Stimulated activated CD4-positive, alpha-beta T cell treated with anti-CD3 and anti-CD28 coated beads, Interleukin-15, amount 100 ng/mL, for 48 hours (primary cell): ENCODE measurements at places on chromosomes 11 and 22.

GRCh38 chr22:27842201-27842600 lies 40.6 kb upstream of the MN1 start:
- DNase-seq, result no peak

DNA sequence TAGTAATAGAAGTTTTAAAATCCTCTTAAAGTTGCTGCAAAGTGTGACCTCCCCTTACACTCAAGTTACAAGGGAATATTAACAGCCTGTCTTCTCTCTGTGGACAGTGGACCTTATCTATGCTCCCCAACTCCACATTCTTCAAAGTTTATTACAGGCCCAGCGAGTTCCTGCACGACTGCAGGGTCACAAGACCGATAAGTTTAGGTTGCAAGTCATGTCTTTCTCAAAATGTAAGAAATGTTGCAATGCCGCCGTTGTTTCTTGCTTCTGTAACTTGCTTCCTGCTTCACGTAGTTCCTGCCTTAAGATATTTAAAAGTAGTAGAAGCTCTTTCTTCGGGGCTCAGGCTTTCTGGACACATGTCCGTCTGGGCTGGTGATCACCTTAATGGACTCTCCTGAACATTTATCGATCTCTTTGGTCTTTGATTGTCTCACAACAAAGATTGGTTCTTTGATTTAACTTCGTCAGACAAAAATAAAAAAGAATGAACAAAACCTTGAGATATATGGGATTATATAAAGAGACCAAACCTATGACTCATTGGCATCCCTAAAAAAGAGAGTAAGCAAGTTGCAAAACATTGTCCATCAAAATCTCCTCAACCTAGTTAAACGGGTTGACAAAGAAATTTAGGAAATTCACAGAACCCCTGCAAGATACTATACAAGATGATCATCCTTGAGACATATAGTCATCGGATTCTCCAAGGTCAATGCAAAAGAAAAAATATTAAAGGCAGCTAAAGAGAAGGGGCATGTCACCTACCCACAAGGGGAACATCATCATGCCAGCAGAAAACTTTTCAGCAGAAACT lies 45.4 kb upstream of the GLYAT start:
- DNase-seq, result no peak

DNA sequence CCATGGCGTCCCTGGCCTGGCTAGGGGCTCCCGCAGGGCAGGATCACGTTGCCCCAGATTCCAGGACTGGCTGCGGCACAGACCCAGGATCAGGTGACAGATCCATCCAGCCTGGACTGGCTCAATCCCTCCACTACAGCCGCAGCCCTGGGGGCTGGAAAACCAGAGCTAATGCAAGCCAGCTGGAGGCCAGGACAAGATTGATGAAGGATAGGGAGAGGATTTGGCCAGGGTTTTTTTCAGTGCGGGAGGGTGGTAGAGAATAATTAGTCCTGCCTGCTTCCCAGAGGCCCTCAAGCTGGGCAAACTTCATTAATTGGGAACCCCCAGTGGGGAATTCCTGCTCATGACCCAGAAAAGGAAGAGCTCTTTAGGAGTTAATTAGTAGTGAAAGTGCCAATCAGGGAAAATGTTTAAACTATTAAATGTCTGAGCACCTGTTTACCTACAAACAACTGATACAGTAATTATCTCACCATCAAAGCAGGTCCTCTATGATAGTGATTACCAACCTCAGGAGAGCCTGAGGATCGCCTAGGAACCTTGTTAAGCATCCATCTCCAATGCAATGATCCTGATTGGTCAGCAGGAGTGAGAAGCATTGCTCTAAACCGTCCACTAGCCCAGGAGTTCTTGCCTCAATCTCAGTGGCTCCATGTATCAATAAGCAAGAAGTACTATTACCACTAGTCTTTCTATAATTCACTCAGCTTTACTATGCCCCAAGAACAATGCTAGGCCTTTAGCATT lies 33.0 kb upstream of the MYOD1 start:
- DNase-seq, result no peak

DNA sequence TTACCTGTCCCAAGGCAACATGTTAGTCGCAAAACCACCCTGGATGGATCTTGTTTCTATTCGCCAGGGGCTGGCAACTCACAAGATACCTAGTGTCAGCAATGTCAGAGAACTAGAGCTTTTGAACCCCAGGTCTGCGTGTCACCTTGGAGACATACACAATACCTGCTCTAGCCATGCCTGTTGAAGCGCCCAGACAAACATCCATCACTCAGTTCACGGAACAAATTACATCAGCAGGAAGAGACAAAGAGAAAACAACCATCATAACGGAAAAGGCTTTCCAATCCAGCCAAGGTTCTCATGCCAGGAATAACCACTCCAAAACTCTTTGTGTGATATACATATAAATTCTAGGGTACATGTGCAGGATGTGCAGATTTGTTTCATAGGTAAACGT lies 2.2 kb downstream of the CD59 start:
- no peak for DNase-seq

GRCh38 chr11:31437742-31438435 lies 68.2 kb downstream of the DNAJC24 start:
- no peak for DNase-seq

GRCh38 chr22:50338860-50339462 lies 4.2 kb upstream of the PPP6R2 start:
- no peak for DNase-seq

GRCh38 chr11:118180300-118180703 lies 3.9 kb upstream of the SCN2B start:
- no peak for DNase-seq

- peak; percentile 23 for DNase-seq
These were observed 12.8 kb downstream of the ARRB1 start for GRCh38 chr11:75338516-75339208.

GRCh38 chr22:40190501-40190900 lies 12.8 kb downstream of the TNRC6B start:
- DNase-seq, result no peak

- DNase-seq, result no peak
These were observed 2.5 kb downstream of the KCNJ4 start for GRCh38 chr22:38452373-38453065.

DNA sequence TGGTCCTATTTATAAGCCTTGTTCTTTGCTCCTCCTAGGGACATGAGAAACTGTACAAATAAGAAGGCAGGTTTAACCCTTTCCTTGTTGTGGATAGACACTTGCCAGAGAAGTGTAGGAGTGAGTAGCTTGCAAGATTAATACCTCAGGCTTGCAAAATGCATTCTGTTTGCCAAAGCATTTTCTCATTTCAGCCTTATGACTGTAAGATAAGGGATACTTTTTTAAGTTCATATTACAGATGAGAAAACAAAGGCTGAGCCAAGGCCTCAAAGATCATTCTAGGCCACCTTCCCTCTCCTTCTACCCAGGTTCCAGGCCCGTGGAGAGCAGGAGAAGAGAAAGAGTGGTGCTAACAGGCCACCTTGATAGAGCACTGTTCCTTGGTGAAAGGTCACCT lies 46.8 kb downstream of the TRIM29 start:
- no peak for DNase-seq

- DNase-seq, result no peak
These were observed 61.5 kb upstream of the SLC25A18 start for GRCh38 chr22:17501679-17502285.

DNA sequence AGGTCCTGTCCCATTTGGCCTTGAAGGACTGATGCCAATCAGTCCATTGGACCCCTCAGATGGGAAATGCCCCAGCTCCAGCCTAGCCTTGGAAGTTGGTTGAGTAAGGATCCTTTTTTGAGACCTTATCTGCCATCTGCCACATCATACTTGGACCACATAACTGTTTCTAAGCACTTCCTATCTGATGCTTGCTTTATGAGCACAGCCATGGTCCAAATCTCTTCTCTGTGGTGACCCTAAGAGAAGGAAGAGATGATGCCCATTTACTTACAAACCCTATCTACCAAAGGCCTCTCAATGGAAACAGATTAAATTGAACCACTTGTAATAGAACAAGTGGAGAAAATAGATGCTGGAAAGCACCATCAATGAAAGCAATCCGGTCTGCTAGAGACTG lies 53.8 kb upstream of the TTC12 start:
- DNase-seq, result no peak
